Omental fat pad (tissue), 4 donors: ENCODE measurements at places on chromosomes 11 and 22. TPM values are rescaled to one million over a fixed set of nuclear protein-coding genes. Genes with fewer than 3 reads are reported as not detected.

The EIF4G2 gene
- total RNA-seq: 714 TPM

The CSF2RB gene
- total RNA-seq: 28.4 TPM

The MPZL2 gene
- total RNA-seq: 56.6 TPM

The POU2AF2 gene
- not detected for total RNA-seq

The UBE4A gene
- total RNA-seq: 45.9 TPM

The OR8D4 gene
- not detected for total RNA-seq

The FGF3 gene
- total RNA-seq: not detected

The SULT4A1 gene
- total RNA-seq: 0.25 TPM

The SPCS2 gene
- 104 TPM for total RNA-seq

The P2RY2 gene
- 0.47 TPM for total RNA-seq

The DRD2 gene
- not detected for total RNA-seq

The TCN2 gene
- 61.3 TPM for total RNA-seq

The RAPSN gene
- not detected for total RNA-seq

The NRXN2 gene
- total RNA-seq: 2.3 TPM

The BAIAP2L2 gene
- total RNA-seq: 3.4 TPM
